Activated CD4-positive, alpha-beta T cell treated with anti-CD3 and anti-CD28 coated beads for 4 hours (primary cell): ENCODE measurements at places on chromosomes 7 and 10.

DNA sequence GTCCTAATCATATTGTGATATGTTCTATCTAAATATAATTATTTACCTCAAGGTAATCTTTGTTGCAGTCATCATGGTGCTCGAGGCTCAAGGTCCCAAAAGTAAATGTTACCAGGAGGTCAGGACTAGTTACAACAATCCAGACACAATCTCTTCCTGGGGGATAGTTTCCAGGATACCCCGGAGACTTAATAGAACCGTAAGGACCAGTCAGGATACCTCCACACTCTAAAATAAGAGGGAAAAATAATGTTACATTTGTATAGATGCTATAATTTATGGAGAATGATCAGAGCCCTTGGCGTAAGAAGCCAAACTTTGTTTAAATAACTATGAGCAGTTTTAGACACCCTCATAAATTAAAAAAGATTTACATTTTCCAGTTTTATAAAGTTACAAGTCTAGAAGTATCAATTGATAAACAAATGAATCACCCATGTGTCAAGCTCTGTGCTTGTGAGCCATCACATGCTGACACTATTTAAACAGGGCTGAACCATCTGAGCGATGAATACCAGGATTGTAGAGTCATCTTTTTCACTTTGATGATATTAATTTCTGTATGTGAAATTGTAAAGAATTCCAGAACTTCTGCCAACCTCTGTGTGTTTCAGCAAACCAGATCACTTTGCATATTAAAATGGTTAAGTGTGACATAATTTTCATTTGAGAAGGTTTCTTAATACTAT lies 41.3 kb downstream of the CUBN start:
- DNase-seq = no peak

GRCh38 chr10:35124540-35124939 lies 2.1 kb upstream of the CREM start:
- DNase-seq = no peak

- no peak for DNase-seq
These were observed 35.9 kb downstream of the DENND2A start for GRCh38 chr7:140604760-140605159.

DNA sequence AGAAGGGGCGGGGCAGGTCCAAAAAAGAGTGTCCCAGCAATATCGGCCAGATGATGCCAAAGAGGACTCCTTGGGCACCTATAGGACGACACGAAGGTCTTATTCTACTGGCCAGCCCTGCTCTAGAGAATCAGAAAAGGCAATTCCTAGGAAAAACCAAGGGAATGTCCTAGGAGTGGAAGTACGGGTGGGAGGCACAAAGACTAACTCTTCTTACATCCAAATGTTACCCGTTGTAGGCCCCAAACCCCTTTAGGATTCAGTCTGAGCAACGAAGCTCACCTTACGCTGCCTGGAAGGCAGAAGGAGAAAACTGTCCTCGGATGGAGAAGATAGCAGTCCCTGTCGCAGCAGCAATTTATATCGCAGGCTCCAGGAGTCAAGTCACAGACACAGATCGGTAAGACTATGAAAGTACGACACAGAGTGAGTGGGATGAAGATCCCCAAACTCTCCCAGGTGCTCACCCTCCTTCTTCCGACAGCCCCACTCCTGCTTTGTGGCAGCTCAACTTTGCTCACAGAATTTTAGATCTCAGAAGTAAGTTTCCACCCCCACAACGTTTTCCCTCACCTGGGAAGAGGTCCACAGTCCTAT lies 558 bp downstream of the TCTN3 start:
- no peak for DNase-seq

- no peak for DNase-seq
These were observed 804 bp downstream of the TMEM106B start for GRCh38 chr7:12211711-12212485.

GRCh38 chr10:341081-341740 lies 206.0 kb downstream of the ZMYND11 start:
- no peak for DNase-seq

DNA sequence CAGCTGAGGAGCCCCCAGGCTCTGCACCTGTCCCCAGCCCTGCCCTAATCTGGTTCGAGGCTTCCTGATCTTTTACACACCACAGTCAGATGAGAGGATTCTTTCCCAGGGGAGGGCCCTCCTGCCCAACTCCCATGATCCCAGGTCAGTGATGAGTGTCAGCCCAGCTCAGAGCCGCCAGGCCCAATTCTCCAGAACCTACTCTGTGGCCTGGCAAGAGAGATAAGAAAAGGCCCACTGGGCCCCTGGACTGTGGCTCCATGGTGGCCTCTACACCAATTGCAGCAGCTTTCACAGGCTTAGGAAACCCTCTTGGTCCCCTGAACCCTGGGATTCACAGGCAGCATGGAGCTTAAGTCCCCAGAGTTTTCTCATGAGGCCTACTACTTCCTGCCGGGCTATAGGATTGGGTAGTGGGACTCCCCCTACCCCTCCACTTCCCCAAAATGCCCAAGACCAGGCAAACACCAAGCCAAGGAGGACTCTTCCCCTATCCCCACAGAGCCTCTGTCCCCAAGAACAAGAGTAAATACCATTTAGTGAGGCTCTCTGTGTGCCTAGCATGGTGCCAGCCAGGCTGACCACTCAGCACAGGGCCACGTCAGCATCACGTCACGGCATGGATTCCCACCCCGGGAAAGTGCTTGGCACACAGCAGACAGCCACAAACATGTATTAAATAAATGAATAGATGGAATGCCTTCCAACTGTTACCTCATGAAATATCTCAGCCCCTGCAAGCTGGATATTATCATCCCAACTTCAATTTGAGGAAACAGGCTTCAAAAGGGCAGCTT lies 100.0 kb downstream of the GRID1 start:
- no peak for DNase-seq

GRCh38 chr10:89515031-89515841 lies 20.2 kb downstream of the SLC16A12 start:
- DNase-seq = no peak

GRCh38 chr10:118505363-118505762 lies 90.1 kb downstream of the PRLHR start:
- DNase-seq = no peak

GRCh38 chr10:48898426-48898825 lies 41.2 kb downstream of the LRRC18 start:
- DNase-seq = no peak

DNA sequence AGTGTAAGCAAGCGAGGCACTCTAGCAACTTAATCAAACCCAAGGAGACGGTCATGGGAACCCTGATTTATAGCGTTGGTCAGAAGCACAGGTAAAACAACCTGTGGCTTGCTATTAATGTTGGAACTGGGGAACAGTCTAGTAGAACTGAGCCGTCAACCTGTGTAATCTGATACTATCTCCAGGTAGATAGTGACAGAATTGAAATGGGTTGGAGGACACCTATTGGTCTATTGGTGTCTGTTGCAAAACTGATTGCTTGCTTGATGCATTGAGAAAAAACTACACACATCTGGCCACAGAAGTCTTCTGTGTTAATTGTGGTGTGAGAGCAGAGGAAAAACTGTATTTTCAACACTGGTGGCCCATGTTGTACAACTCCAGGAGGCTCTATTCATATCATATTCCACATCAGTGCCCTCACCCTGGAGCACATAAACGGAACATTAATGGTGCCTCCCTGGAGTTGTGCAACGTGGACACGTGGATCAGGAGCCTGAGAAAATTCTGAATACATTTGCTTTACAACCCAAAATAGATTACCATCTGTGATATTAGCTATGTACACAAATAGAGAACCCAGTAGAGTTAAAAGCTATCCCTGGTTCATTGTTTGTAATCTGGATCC lies 112.2 kb downstream of the MYO3A start:
- no peak for DNase-seq

DNA sequence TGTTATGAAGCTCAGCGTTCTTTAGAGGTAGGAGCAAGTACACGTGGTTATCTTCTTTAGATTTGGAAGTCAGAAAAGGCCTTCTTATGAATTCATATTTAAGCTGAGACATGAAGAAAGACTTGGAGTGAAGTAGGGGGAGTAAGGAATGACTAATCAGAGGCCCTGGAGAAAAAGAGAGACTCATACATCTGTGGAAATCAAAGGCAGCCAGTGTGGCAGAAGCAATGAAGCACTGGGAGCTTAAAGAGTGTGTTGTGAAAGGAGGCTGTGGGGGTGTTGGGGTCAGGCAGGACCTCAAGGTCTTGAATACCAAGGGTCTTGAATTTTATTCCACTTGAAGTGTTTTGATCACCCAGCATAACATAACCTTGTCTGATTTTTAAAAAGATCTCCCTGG lies 35.7 kb upstream of the FGL2 start:
- DNase-seq = no peak

- DNase-seq = no peak
These were observed 739 bp upstream of the MEST start for GRCh38 chr7:130490888-130491804.

GRCh38 chr10:113524120-113524519 lies 28.7 kb upstream of the HABP2 start:
- no peak for DNase-seq

DNA sequence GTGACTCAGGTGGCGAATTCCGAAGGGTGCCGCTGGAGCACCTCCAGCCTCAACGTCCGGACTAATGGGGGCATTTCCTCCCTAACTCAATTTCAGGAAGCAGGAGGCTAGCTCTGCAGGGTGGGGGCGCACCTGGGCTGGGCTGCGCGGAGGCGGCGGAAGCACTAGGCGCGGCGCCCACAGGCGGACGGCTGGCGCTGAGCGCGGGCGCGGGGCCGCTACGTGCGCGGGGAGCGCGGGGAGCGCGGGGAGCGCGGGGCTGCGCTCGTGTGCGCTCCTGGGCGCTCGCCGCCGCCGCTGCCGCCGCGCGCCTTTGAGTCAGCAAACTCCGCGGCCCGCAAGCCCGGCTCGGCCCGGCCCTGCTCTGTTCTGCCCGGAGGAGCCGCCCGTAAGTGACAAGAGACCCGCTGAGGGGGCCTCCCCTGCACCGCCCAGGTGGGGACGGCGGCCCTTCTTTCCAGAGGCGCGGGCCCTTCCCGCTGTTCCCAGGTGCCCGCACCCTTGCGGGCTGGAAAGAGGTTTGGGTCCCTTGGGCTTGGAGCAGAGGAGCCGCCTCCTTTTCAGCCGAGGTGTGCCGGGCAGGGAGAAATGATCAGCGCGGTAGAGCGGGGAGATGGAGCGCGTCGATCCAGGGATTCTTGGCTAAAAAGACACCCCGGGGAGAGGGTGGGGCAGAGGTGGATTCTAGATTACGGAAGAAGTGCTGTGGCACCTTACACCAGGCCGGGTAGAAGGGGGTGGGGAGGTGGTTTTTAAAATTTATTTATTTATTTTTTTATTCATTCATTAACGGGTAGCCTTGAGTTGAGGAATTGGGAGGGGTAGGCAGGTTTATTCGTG lies at the start of gene SNX10:
Gene SNX10, plus strand, starts transcription at position 164 of the 840 bp plus-strand sequence. CDS start 54,581 bp downstream, outside the sequence.
- DNase-seq = peak; percentile 65

DNA sequence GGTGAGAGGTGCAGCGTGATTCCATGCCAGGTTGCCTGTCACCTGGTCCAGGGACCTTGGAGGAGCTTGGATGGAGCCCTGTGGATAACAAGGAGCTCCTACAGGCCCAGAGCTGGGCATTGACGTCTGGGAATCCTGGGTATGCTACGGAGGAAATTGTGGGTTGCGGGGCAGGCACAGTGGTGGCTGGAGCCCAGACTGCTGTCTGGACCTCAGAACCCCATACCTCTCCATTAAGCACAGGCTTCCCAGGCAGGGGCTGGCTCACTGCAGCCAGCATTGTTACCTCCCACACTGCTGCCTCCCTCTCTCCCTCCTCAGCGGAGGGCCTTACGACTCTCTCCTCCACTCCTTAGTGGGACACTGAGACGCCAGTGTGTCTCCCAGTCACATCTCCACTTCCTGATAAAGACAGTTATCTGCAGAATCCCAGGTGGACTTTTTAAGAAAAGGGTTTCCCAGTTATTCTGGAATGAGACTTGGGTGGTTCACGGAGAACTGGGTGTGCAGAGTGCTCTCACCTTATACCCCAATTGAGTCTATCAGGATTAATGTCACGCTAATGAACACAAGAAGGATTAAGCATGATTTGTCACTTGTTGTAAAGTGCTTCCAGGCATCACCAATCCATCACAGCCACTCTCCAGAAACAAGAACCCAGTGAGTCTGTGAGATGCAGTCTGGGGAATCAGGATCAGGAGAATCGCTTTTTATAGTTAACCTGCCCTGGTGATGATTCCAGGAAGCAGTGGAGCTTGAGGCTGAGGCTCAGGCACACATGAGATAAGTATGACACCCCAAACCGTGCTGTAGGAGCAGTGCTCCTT lies 309.4 kb downstream of the RPS24 start:
- no peak for DNase-seq

- DNase-seq = no peak
These were observed 437.2 kb upstream of the MKI67 start for GRCh38 chr10:128563387-128563786.

DNA sequence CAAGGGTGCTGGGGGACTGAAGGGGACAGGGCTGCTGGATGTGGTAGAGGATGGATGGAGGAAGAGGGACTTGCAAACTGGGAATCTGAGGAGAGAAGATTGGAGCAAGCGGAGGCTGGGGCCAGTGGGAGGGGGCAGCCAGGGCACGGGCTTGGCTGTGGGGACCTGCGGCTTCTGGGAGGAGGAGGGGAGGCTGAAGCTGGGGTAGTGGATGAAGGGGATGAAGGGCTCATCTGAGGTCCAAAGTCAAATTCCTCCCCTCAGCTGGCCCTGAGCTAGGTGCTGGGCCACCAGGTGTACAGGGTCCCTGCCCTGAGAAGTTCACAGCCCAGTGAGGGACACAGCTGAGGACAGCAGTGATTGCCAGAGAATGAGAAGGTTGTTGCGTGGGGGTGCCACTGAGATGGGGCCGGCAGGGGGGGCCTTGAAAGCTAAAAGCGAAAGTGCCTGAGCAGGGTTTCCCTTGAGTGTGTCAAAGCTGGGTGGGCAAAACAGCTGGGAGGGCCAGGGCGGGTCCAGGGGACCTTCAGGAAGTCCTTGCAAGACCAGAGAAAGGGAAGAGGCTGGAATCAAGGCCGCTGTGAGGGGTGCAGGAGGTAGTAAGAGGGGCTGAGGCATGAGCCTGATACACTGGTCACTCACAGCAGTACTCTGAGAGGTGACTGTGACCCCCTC lies 75.2 kb downstream of the MYL10 start:
- DNase-seq = no peak

DNA sequence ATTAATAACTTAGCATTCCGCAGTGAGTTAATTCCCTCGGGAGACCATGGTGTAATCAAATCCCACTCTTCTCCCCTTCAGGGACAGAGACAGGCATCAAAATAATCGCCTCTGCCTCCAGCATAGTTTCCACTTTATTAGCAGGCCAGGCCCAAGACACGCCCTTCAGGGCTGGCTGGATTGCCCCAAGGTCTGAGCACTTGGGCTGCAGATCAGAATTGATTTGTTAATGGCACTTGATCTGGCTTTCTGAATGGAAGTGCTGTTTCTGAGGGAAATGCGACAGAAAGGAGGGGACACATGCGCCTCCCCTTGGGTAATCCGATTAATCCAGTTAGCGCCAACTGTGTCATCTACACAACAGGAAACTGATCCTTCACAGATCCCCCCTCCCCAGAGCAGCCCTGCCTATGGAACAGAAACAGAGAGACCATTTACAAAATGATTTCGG lies 15.6 kb downstream of the CHAT start:
- DNase-seq = no peak

- no peak for DNase-seq
These were observed 26.5 kb downstream of the HSPA12A start for GRCh38 chr10:116715839-116716377.

- DNase-seq = no peak
These were observed 46.7 kb downstream of the PROSER2 start for GRCh38 chr10:11869743-11870460.

- no peak for DNase-seq
These were observed 123.6 kb upstream of the GDF10 start for GRCh38 chr10:47176206-47176902.
